ENCODE measurements at places on chromosomes 5 and 9. TPM values are rescaled to one million over a fixed set of nuclear protein-coding genes. Genes with fewer than 3 reads are reported as not detected.

The ZFAND5 gene
- 29.5 TPM for total RNA-seq

The SMIM27 gene
- total RNA-seq: 5.5 TPM

The C1QTNF2 gene
- 0.35 TPM for total RNA-seq

The C5orf52 gene
- not detected for total RNA-seq

The SPINK9 gene
- not detected for total RNA-seq

The KCNIP1 gene
- not detected for total RNA-seq

The PCDHGA2 gene
- 1.2 TPM for total RNA-seq

The PTPRD gene
- 5.4 TPM for total RNA-seq

The CDKN2AIPNL gene
- 5.7 TPM for total RNA-seq

All from smooth muscle cell of the coronary artery (primary cell).